ENCODE measurements at places on chromosomes 4 and X.
A peak's percentile ranks its signal among the peaks of the same experiment; 100 is the strongest.

DNA sequence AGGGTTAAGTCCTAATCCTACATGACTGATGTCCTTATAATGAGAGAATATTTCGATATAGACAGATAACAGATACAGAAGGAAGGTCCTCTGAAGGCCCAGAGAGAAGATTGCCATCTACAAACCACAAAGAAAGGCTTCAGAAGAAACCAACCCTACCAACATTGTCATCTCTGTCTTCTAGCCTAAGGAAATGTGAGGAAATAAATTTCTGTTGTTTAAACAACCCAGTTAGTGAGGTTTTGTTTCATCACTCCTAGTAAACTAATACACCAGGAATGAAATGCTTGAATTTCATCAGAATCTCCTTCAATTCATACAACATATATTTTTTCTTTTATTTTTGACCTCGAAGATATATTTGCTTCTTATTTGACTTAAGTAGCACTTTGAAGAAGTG lies 1527.8 kb downstream of the STIM2 start:
- no peak for DNase-seq

GRCh38 chrX:18875256-18875878 lies 108.5 kb downstream of the PHKA2 start:
- DNase-seq, result no peak

DNA sequence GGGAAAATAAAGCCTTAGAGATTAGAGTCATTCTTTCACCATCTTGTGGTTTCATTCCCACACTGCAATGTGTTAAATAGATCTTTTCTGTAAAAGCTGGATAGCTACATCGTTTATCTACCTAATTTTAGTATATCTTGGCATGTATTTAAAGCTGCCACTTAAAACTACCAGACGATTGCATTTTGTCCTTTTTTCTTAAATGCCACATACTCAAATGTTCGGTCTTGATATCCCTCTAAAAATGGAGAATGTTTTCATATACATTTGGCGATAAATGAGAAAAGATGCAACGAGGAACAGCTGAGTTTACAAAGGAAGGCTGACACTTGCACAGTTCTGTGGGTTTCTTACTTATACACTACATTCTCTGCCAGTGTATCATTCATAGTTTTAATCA lies 148.3 kb downstream of the CENPC start:
- DNase-seq, result no peak

- DNase-seq, result no peak
Observed at GRCh38 chrX:99184153-99184552, 1225.9 kb downstream of the PCDH19 start.

GRCh38 chrX:8364369-8365141 lies 100.1 kb upstream of the VCX3B start:
- no peak for DNase-seq

DNA sequence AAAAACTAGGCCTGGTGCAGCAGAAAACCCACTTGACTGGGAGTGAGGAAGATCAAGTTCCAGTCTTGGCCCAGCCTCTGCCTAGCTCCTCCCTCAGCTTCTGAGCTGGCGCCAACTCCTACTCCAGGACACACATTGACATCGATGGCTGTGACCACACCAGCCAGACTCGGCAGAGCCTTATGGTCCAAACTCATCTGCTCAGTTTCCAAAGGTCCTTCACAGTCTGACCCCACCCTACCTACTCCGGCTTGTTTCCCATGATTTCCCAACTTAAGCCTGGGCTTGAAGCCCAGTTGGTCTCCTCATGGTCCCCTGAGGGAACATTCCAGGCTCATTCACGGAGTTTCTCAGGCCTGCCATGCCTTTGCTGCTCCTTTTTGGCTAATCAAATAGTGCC lies 10.1 kb downstream of the ELF4 start:
- DNase-seq, result no peak

GRCh38 chr4:76388160-76388908 lies 32.6 kb downstream of the CCDC158 start:
- no peak for DNase-seq

- no peak for DNase-seq
Observed at GRCh38 chr4:128029907-128030306, 31.2 kb upstream of the LARP1B start.

DNA sequence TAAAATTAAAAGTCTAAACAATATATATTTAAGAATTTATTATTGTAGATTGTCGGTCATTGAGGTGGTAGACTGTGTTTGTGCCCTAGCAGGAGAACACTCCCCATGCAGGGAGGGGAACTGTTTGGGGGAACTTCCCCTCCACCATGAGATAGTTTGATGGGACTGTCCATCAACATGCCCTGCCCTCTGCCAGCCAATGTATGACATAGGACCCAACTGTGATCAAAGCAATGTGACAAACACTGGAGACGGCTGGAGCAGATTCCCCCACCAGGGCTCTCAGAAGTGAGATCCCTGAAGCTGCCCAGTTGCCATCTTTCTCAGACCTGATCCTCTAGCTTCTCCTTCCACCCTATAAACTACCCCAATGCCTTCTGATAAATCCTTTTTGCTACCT lies 44.9 kb downstream of the SH3KBP1 start:
- DNase-seq, result no peak

DNA sequence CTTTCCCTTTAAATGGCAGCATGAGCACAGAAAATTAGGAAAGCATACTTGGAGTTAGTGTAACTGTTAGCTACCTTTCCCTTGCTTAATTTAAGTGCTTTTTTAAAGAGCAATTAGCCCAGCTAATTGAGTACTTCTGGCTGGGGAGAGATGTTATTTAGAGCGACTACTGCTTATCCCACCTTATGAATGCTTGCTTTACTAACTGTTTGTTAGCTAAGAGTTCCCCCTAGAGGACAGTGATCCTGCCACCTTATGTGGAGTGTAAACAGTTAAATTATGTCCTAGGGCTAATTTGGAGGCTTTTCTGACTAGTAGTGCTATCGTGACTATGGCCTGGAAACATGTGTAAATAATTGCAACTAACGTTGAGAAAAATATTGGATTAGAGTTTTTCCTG lies 909.4 kb downstream of the FSTL5 start:
- no peak for DNase-seq

DNA sequence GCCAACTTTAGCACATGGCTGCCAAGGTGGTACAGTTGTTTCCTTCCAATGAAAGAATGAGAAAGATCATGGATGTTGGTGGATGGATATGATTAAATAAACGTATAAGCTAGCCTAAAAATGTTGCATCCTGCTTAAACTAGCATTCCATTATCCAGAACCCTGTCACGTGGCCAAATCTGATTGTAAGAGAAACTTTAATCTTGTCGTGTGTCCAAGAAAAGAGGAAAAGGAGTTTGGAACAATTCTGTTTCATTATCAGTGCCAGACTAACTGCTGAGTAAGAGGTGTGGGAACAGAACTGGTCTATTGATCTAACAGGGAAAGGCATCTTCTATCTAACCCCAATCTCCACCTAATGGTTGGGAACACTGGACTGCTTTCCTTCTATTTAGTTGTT lies 325.2 kb upstream of the BMP3 start:
- DNase-seq, result no peak

DNA sequence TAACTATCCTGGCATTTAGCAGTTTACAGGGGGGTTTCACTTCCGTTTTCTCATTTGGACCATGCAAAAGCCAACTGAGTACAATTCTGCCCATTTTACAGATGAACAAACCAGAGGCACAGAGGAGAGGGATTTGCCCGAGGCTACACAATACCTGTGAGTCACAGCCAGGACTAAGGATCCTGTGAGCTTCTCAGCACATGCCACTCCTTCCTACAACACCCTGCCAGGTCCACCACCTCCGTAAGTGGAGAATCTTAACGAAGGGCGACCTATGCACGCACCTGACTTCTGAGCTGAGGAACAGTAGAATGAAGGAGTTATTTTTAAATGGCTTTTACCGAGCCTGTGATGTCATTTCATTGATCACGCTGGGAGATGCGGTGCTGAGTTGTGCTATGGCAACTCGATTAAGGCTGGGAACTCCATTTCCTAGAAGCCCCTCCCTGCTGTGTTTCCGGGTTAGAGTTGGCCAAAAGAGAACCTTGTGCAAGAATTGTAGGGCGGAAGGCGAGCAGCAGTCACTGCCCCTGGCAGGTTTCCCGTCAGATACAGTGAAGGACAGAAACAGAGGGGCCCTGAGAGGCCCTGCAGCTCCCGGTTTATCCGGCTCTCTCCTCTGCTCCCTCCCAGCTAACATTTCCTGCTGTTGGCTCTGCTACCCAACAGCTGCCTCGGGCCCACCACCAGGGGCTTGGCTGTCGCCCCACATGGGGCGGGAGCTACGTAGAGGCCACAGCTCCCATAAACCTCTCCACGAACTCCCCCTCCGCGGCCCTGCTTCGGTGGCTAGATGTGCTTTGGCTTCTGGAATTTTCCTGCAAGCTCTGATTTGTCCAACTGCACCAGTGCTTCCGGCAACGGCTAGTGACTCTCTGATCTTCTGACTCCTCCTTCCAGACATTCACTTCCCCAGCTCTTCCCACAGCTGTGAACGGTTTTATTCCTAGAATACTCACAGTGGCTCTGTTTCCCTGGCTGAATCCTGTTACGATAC lies 75.1 kb upstream of the USP9X start:
- DNase-seq, result peak; percentile 44

GRCh38 chr4:129514852-129515251 lies 418.9 kb downstream of the C4orf33 start:
- DNase-seq, result no peak

- peak; percentile 2 for DNase-seq
Observed at GRCh38 chr4:104420766-104421165, 73.9 kb downstream of the CXXC4 start.

DNA sequence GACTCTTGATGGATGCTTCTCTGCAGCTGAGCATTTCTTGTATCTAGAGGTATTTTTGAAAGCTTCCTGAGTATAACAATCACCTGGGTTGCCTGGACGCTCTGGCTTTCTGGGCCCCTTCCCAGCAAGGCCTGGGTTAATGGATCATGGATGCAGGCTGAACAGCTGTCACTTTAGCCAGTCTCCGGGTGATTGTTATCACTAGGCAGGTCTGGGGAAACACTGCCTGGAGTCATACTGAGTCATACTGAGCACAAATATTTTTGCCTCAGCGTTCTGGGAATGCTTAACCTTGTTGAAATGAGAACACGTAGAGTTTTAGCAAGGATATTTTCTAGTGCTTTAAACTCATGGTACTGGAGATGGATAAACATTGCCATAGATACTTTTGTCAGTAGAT lies 102.6 kb downstream of the PHEX start:
- DNase-seq, result no peak

DNA sequence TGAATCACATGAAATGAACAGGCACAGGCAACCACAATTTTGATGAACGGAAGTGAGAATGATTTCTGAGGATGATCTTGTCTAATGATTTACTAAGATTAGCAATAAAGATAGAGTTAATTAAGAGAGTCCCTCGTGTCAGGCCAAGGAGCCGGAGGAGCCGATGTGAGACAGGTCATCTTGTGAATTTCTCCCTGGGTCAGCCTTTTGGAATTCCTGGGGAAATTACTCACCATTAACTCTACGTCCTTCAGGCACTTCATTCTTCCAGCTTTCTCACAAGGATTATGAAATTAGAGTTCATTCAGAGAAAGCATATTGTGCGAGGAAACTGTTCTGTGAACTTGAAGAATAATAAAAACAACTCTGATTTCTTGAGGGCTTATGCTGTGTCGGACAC lies 86.7 kb downstream of the PSAPL1 start:
- no peak for DNase-seq

DNA sequence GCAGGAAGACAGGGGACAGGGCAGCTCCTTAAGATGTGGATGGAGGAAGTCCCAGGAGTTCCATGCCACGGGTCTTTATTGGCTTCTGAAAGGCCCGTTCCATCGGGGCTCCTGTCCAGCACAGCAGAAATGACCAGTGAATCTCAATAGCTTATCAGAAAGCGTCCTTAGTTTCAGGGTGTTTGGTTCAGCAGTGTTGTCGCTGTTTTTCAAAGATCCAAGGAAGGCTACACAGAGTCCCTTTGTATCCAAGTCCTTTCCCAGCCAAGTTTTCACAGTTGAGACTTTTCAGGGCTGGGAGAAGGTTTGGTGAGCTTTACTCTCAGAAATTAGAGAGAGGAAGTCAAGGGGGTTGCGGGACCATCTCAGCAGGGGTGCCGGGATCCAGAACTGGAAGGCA lies 5.0 kb upstream of the ZCCHC4 start:
- no peak for DNase-seq

DNA sequence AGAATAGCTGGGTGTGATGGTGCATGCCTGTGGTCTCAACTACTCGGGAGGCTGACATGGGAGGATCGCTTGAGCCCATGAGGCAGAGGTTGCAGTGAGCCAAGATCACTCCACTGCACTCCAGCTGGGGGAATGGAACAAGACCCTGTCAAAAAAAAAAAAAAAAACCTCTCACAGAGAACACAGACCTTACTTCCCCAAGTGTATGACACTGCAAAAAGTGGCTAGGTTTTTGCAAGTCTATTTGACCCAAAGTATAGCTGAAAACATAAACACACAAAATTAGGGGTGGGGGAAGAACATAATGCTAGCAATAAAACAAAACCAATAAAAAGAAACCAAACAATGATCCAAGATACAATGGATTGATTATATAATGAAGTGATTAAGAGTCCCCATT lies 6.7 kb downstream of the LAMP2 start:
- DNase-seq, result no peak

- DNase-seq, result no peak
Observed at GRCh38 chr4:40329805-40330204, 5.3 kb upstream of the CHRNA9 start.

GRCh38 chrX:103513476-103514108 lies 5.7 kb downstream of the RAB40A start:
- no peak for DNase-seq

- DNase-seq, result no peak
Observed at GRCh38 chr4:6939761-6940743, 30.4 kb downstream of the TBC1D14 start.

DNA sequence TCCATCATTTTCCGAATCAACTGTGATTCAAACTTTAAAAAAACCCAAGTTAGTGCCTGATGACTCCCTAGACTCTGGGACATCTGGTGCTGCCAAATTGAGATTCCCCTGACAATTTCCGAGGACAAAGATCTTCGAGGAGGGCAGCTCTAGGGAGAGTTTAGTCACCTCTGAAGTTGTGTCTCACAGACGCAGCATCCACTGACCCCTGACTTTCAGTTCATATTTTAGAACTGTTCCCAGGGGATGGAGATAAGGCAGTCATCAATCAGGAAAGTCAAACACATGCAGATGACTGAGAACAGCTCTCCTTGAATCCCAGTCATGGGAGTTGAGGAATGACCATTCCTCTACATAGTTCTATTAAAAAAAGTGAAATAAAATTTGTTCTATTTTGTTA lies 643.9 kb downstream of the TRIML1 start:
- no peak for DNase-seq

- DNase-seq, result no peak
Observed at GRCh38 chrX:103338663-103339062, 8.6 kb downstream of the TCEAL7 start.

Measured in CD8-positive, alpha-beta T cell (primary cell).